ENCODE measurements at places on chromosomes 4 and X.

- no peak for DNase-seq
These were observed 202.9 kb downstream of the CFAP299 start for GRCh38 chr4:80538276-80538926.

DNA sequence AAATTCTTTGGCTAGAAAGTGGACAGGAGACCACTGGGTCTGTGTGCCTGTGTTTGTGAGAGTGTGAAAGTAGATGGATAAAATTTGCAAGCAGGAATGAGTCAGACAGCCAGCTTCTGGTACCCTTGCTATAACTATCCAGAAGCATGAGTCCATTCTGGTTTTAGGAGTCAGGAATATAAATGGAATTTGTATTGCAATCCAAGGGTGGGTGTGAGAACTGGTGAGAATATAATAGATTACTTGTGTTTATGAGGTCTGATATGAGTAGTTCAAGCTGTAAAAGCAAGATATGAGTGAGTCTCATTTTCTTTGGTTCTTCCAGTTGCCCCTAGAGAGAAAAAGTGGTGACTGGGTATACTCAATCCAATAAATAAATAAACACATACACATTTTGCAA, 212.7 kb upstream of the TAPT1 start:
- no peak for DNase-seq

DNA sequence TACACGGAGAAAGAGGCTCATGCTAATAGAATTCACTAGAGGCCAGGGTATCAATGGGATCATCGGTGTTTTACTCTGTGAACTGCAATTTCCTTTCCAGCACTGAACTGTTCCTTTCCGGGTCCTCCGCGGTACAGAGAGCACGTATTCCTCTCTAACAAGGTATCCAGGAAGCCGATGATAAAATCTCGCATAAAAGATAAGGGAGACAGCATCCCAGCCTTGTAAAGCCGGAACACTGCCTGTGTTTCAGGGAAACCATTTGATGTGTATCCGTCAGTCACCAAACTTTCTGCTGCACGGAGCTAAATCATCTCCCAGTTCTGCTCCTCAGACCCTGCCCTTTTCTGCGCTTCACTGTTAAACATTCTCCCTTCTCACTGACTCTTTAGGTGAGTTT, 54.0 kb downstream of the ING2 start:
- DNase-seq, result no peak

- no peak for DNase-seq
These were observed 47.2 kb downstream of the RAB33B start for GRCh38 chr4:139501117-139501516.

- DNase-seq, result no peak
These were observed 40.6 kb downstream of the DCHS2 start for GRCh38 chr4:154450966-154451365.

DNA sequence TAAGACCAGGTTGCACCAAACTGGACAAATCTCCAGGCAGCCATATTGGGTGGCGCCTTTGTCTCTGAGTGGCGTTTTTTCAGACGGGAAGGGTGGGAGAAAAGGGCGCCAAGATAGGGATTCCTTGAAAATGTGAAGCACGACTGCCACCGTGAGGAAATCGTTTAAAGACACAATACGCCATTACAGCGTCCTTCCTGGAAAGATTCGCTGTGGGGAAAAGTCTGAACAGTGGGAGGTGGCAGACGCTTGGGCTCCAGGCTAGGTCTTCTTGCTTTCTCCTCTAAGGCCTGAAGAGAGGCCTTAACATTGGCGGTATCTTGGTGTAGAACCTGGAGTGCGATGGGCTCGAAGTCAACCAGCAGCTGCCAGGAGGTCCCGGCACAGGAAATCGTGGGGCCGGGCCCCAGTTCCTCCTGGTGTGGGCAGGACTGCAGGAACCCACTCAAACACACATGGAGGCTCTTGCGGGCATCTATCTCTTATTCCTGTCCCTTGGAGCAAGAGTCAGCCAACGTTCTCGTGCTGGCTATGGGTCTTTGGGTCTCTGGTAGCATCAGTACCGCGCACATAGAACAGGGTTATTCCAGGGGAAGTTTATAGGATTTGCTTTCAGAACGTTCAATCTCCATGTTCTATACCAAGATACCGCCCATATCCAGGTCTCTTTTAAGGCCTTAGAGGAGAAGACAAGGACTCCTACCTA, 208.8 kb downstream of the OR13H1 start:
- DNase-seq, result no peak

GRCh38 chr4:138749303-138749702, 266.3 kb upstream of the NOCT start:
- DNase-seq, result no peak

DNA sequence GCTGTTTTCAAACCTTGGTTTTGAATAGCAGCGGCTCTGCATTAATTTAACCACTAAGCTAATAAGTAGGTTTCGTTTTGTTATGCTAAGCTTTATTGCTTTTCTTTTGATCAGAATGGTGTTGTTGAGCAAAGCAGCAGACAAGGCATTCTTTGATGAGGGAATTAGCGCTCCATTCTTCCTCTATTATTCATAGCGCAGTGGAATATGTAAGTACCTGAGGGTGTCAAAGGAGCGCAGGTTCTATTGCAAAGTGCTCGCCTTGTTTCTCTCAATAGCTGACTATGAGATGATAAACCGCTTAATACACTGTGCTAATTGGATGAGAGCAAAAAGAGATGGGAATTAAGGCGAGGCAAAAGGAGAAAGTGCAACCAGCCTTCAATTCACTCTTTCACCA, 16.3 kb downstream of the ARX start:
- DNase-seq, result no peak

DNA sequence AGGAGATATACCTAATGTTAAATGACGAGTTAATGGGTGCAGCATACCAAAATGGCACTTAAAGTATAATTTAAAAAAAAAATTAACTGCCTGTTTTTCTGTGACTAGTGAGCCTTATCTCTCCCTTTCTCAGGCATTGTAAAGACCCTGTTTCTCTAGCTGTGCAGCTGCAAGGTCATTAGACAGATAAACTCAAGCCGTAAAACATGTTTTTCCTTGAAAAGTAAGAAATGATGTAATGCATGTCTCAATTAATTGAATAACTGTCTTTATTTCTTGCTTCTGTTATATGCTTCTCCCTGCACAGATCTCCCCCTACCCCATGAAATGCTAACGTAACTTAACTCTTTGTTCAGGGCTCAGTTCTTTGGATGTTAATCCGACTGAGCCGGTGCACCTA, 10.5 kb downstream of the TBC1D19 start:
- no peak for DNase-seq

DNA sequence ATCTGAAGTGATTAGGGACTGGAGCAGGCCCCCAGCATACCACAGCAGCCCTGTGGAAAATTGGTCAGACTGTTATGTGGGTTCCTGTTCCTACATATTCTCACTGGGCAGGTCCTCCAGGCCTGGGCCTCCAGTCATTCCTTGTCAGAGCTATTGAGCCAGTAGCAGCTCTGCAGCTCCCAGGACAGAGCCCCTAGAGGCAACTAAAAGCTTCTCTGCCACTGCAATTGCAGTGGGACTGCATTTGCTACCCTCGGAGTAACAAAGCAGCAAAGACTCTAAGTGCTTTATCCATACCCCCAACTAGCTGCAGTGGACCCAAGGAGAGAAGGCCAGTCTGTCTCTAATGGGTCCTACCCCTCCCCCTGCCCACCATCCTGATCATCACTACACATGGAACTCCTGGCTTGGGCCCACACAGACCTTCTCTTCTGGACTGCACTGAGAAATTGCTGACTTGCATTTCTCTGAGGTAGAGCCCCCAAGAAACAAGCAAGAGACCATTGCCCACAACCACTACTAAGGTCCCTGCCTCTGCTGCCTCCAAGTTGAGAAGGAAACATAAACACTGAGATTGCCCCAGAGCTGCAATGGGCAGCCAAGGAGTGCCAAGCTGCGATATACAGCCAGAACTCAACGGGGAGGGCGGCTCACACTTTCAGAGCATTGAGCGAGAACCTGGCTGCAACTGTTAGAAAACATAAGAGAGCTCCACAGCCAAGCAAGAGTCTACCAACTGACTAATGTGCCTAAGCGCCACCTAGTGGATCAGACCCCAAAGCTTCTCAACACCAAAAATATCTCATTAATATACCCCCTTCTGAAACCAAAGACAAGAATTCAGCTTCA, 738.7 kb upstream of the NDST4 start:
- DNase-seq, result peak; percentile 1

GRCh38 chr4:84691170-84691691, 108.3 kb downstream of the CDS1 start:
- no peak for DNase-seq

DNA sequence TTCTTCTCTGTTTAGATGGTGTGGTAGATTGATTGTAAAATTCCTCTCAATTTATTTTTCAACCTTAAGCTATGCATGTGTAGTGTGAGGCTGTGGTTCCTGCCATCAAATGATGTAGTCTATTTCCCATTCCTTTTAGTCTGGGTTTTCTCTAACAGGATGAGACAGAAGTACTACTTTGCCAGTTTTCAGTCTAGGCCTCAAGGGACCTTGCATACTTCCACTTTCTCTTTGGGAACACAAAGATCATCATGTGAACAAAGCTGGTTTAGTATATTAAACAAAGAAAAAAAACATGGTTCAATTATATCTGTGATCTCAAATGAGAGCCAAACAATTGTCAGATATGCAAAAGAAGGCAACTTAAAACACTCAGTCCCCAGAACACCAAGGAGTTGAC, 1284.0 kb downstream of the RAPGEF2 start:
- no peak for DNase-seq

GRCh38 chrX:46918434-46918833, 6.2 kb downstream of the JADE3 start:
- DNase-seq, result no peak

- DNase-seq, result no peak
These were observed 115.9 kb downstream of the MAGEC2 start for GRCh38 chrX:142089193-142089592.

DNA sequence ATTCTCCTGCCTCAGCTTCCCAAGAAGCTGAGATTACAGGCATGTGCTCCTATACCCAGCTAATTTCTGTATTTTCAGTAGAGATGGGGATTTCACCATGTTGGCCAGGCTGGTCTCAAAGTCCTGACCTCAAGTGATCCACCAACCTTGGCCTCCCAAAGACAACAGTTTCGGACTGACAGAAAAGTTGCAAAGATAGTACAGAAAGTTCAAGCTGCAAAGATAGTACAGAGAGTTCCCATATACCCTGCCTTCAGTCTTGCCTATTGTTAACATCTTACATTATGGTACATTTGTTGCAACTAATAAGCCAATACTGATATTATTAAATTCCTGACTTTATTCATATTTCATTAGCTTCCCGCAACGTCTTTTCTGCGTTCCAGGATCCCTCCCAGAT, 65.8 kb downstream of the SUPT20HL2 start:
- DNase-seq, result no peak

DNA sequence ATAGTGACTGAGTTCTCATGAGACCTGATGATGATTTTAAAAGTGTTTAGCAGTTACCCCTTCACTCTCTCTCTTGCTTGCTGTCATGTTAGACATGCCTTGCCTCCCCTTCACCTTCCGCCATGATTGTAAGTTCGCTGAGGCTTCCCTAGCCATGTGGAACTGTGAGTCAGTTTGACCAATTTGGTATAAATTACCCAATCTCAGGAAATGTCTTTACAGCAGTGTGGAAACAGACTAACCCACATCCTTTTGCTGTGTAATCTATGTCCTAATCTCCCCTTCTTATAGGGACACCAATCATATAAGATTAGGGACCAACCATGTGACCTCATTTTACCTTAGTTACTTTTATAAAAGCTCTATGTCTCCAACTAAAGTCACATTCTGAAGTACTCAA, 677.8 kb downstream of the ADGRL3 start:
- DNase-seq, result no peak

DNA sequence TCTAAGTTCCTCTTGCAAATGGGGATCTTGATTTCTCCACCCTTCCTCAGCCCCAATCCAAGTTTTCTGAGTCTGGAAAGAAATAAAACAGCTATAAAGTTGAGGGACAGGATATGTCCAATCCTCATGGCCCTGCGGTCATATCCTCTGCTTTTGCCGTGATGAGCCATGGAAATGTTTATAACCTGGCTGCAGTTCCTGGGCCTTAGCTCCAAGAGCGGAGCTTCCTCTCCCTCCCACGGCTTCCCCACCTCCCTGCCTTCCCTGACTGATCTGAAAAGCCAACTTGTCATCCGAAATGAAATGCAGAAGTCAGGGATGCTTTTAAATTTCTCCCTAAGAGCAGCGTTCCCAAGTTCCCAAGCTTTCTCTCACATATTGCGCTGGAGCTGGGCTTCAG, 221.5 kb upstream of the SFRP2 start:
- DNase-seq, result no peak

DNA sequence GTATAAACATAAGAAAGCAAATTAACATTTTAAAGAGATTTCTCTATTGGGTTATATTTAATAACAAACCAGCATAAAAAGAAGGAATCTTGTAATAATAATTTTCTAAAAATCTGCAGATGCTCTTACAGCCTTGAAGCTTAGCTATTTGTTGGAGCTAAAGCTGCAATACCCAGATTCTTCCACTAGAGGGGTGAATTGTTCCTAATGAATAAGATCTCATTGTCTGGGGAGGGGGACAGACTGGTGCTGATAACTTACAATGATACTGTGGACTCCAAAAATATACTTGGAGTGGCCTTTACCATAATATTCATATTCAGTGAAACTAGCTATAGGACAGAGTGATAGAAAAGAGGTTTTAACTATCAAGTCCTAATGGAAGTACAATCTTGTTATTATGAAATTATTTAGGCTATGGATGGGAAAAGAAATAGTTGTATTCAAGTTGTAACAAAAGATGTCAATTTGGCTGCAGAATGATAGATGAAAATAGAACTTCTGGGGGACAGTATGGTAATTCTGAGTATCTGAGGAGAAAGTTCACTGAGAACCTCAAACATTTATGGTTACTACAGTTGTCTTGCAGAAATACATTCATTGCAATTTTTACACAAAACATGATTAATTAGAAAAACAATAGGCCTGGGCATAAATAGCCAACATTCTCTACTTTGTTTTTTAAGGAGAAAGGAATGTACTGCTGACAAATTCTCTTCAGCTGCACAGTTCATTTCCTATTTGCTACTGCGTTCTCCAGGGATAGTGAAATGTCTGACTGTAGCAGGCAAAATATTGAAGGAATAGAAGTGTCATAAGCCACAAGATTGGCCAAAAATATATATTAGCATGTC, 443.3 kb downstream of the GBA3 start:
- DNase-seq, result no peak

GRCh38 chr4:128633067-128633466, 176.4 kb upstream of the JADE1 start:
- DNase-seq, result no peak

DNA sequence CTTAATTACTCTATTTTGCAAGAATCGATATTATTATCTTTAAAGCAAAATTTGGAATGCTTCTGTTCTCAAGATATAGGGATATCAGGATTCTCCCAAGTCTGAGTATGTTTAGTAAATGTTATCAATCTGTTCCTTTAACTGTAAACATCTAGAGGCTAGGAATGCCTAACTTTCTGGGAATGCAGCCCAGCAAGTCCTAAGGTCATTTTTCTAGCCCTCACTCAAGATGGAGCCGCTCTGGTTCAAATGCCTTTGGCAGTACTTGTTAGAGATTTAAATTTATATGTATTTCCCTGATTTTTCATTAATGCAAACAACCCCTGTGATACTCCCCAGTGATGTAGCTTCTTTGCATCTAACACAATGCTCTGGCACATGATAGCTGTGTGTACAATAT, 623.8 kb upstream of the LCORL start:
- no peak for DNase-seq

All from stimulated activated CD4-positive, alpha-beta T cell treated with anti-CD3 and anti-CD28 coated beads, Interleukin-4, amount 100 ng/mL, for 48 hours (primary cell).